ENCODE measurements at places on chromosomes 3 and 15. TPM values are rescaled to one million over a fixed set of nuclear protein-coding genes. Genes with fewer than 3 reads are reported as not detected.
A peak's percentile ranks its signal among the peaks of the same experiment; 100 is the strongest.

GRCh38 chr15:64828985-64829384, 3.5 kb upstream of the PIF1 start:
- H3K27ac ChIP-seq, result no peak overlapping the region
- H3K4me3 ChIP-seq, result no peak overlapping the region
- no peaks in the 10 kb centered on the region for H3K27me3 ChIP-seq
- H3K4me1 ChIP-seq, result peaks cover 10% of the 10 kb centered on the region
- DNase-seq, result no peak

DNA sequence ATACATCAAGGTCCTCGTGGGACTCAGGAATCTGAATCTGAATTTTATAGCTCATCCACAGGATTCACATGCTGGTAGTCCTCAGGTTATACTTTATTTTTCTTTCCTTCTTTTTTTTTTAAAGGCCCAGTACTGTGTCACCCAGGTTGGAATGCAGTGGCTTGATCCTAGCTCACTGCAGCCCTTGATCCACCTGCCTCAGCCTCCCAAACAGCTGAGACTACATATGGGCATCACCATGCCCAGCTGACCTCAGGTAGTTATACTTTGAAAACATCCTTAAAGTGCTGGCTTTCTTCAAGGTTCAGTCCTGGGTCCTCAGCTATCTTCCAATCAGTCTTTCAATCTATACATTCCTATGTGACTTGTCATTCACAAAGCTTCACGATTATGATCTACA, 38.2 kb downstream of the SNX4 start:
- DNase-seq, result no peak
- no peaks in the 10 kb centered on the region for H3K4me1 ChIP-seq
- H3K36me3 ChIP-seq, result no peaks in the 10 kb centered on the region
- no peaks in the 10 kb centered on the region for H3K27me3 ChIP-seq
- no peak overlapping the region for H3K4me3 ChIP-seq

GRCh38 chr15:58139989-58140522, 1.9 kb downstream of the AQP9 start:
- no peaks in the 10 kb centered on the region for H3K4me1 ChIP-seq
- no peaks in the 10 kb centered on the region for H3K36me3 ChIP-seq
- no peak overlapping the region for H3K4me3 ChIP-seq
- no peak overlapping the region for H3K27ac ChIP-seq
- no peaks in the 10 kb centered on the region for H3K27me3 ChIP-seq
- DNase-seq, result peak; percentile 20

DNA sequence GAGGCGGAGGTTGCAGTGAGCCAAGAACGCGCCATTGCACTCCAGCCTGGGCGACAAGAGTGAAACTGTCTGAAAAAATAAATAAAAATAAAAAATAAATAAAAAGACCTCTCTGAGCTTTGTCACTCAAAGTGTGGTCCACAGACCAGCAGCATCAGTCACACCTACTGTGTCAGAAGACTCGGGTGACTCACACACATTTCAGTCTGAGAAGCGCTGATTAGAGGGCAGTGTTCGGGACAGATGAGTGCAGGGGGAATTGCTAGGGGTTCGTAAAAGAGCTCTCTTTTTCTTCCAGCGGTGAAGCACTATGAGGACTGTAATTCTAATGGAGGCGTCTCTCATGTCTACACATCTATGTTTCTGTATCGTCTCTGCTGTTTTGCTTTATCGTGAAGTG, 5.7 kb downstream of the PODXL2 start:
- no peak for DNase-seq
- no peak overlapping the region for H3K27ac ChIP-seq
- H3K4me3 ChIP-seq, result no peak overlapping the region
- H3K27me3 ChIP-seq, result peaks cover 15% of the 10 kb centered on the region
- no peaks in the 10 kb centered on the region for H3K36me3 ChIP-seq

GRCh38 chr3:14581334-14582044, 41.3 kb upstream of the GRIP2 start:
- H3K27me3 ChIP-seq, result no peaks in the 10 kb centered on the region
- H3K36me3 ChIP-seq, result no peaks in the 10 kb centered on the region
- no peak overlapping the region for H3K27ac ChIP-seq

DNA sequence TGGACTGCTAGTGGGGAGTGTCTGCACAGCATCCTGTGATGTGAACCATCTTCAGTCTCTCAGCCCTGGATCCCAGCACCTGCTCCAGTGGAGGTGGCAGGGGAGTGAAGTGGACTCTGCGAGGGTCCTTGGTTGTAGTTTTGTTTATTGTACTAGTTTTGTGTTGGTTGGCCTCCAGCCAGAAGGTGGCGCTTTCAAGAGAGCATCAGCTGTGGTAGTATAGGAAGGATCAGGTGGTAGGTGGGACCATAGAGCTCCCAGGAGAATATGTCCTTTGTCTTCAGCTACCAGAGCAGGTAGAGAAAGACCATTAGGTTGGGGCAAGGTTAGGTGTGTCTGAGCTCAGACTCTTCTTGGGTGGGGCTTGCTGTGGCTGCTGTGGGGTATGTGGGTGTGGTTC, 20.9 kb downstream of the NEK11 start:
- no peaks in the 10 kb centered on the region for H3K27me3 ChIP-seq
- no peak for DNase-seq
- no peaks in the 10 kb centered on the region for H3K4me1 ChIP-seq
- no peak overlapping the region for H3K27ac ChIP-seq

DNA sequence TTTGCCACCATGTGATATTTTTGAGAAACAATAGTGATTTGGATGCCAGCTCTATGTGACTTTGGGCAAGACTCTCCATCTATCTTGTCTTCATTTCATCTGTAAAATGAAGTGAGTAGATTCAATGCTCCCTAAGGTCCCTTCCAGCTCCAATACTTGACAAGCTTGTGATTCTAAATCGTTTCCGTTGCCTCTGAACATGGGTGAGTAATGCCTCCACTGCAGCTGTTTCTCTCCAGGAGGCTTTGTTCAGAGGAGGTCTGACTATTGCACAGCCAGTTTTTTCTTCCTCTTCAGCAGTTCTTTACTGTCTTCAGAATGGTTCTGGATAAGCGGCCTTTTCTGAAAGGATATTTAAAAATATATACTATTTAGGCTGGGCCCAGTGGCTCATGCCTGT, 14.8 kb upstream of the TMOD3 start:
- H3K27me3 ChIP-seq, result no peaks in the 10 kb centered on the region
- H3K4me1 ChIP-seq, result no peaks in the 10 kb centered on the region
- H3K4me3 ChIP-seq, result no peak overlapping the region
- H3K27ac ChIP-seq, result no peak overlapping the region
- no peak for DNase-seq

- DNase-seq, result peak; percentile 63
- no peak overlapping the region for H3K27ac ChIP-seq
- H3K36me3 ChIP-seq, result no peaks in the 10 kb centered on the region
Observed at GRCh38 chr3:113214917-113215595, 3.7 kb downstream of the BOC start.

- H3K27me3 ChIP-seq, result no peaks in the 10 kb centered on the region
- H3K36me3 ChIP-seq, result peaks cover 2% of the 10 kb centered on the region
- no peak for DNase-seq
- no peak overlapping the region for H3K27ac ChIP-seq
- no peak overlapping the region for H3K4me3 ChIP-seq
Observed at GRCh38 chr3:128730471-128730870, 4.5 kb downstream of the RAB7A start.

DNA sequence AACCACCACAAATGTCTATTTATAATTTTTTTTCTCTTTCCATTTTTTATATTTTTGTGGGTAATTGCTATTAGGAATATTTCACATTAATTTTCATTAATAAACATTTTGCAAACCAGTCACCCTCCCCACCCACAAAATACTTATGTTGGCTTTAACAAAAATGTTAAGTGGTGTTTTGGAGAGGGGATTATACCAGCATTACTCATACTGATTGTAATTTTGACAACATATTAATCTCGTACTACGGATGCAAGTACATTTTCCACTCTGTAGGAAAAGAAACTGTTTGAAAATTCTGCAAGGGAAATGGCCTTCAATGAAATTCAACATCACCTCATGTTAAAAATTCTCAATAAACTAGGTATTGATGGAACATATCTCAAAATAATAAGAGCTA, 58.3 kb downstream of the BCHE start:
- no peak overlapping the region for H3K4me3 ChIP-seq
- H3K27me3 ChIP-seq, result no peaks in the 10 kb centered on the region
- no peak overlapping the region for H3K27ac ChIP-seq
- no peak for DNase-seq
- H3K4me1 ChIP-seq, result no peaks in the 10 kb centered on the region

DNA sequence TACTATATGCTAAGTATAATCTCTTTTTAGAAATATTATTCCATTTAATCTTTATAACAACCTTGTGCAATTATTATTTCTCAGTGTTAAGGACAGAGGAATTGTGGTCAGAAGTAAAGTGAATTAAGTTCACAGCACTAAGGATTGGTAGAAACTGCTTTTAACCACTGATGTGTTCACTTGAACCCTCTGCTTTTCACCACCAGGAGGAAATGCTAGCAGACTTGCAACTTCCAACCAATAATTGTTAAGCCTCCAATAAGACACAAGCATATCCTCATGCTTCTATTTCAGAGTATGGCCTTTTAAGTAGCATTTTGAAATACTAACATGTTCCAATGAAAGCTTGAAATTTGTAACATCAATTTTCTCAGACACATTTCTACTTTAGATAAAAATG, 527.4 kb downstream of the SI start:
- no peaks in the 10 kb centered on the region for H3K27me3 ChIP-seq
- no peak overlapping the region for H3K4me3 ChIP-seq
- no peak overlapping the region for H3K27ac ChIP-seq

DNA sequence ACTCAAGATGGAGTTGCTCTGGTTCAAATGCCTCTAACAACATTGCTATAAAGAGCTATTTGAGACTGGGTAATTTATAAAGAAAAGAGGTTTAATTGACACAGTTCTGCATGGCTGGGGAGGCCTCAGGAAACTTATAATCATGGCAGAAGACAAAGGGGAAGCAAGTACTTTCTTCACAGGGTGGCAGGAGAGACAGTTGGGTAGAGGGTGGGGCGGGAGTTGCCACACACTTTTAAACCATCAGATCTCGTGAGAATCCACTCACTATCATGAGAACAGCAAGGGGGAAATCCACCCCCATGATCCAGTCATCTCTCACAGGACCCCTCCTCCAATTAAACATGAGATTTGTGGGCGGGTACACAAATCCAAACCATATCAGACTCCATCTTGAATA, 30.7 kb downstream of the MAP2K5 start:
- no peak overlapping the region for H3K27ac ChIP-seq
- no peaks in the 10 kb centered on the region for H3K27me3 ChIP-seq
- no peaks in the 10 kb centered on the region for H3K36me3 ChIP-seq
- H3K4me1 ChIP-seq, result no peaks in the 10 kb centered on the region
- H3K4me3 ChIP-seq, result no peak overlapping the region
- no peak for DNase-seq

GRCh38 chr3:24683633-24684384, 189.2 kb upstream of the THRB start:
- no peaks in the 10 kb centered on the region for H3K36me3 ChIP-seq
- DNase-seq, result peak; percentile 56
- peaks cover 7% of the 10 kb centered on the region for H3K4me1 ChIP-seq
- H3K27me3 ChIP-seq, result no peaks in the 10 kb centered on the region
- H3K27ac ChIP-seq, result no peak overlapping the region
- H3K4me3 ChIP-seq, result no peak overlapping the region

DNA sequence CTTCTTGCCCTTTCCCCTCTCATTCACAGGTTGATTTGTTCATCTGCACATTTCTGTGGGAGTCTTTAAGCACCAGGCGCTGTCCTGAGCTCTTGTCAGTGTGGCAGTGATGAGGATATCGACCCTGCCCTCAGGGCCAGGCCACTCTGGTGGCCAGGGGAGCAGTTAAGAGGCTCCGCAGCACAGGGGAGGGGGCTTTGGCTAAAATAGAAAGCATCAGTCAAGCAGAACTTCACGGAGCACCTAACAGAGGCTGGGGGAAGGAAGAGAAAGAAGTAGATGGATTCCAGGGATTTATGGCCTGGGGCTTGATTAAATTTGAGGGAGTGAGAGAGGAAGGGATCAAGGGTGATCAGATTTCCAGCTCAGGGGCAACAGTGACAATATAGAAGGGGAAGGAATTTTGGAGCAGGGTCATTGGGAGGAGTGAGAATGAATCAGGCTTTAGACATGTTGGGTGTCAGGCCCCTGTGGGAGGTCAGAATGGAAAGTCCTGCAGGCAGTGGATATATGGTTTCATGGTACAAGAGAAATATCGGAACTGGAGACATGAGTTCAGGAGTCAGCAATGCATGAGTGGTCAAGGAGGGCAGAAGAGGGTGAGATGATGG, 73.0 kb upstream of the GLCE start:
- H3K36me3 ChIP-seq, result no peaks in the 10 kb centered on the region
- no peak overlapping the region for H3K27ac ChIP-seq
- no peaks in the 10 kb centered on the region for H3K4me1 ChIP-seq
- H3K4me3 ChIP-seq, result no peak overlapping the region
- DNase-seq, result no peak

DNA sequence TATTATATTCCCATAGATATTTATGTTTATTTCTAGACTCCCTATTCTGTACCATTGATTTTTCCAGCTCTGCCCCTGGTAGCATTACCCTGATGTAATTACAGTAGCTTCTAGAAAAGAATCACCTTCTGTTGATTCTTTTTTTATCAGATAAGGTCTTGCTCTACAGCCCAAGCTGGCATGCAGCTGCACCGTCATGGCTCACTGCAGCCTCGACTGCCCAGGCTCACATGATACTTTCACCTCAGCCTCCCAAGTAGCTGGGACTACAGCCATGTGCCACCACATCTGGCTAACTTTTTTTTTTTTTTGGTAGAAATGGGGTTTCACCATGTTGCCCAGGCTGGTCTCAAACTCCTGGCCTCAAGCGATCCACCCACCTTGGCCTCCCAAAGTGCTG, 41.8 kb downstream of the SLC24A1 start:
- no peaks in the 10 kb centered on the region for H3K4me1 ChIP-seq
- H3K27ac ChIP-seq, result no peak overlapping the region
- no peaks in the 10 kb centered on the region for H3K27me3 ChIP-seq
- no peak overlapping the region for H3K4me3 ChIP-seq
- H3K36me3 ChIP-seq, result no peaks in the 10 kb centered on the region

- DNase-seq, result no peak
- no peak overlapping the region for H3K27ac ChIP-seq
- H3K4me3 ChIP-seq, result no peak overlapping the region
Observed at GRCh38 chr15:27260523-27260922, 289.5 kb downstream of the GABRG3 start.

DNA sequence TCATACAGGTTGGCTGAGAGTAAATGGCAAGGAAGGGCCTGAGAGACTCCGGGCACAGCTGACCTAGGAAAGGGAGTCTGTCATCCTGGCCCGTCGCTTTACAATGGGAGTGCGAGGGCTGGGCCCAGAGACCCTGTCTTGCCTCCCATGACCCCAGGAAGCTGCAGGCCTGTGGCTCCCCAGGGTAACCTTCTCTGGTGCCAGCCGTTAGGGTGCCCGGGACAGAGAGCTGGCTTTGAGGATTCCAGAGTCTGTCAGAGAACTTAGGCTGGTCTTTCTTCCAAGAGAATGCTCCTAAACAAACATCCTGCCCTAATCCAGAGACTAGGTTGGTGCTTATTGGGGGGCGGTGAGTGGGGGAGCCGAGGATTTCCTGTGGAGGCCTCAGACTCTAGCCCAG, 18.5 kb downstream of the ZNF710 start:
- no peaks in the 10 kb centered on the region for H3K4me1 ChIP-seq
- no peak overlapping the region for H3K27ac ChIP-seq
- no peaks in the 10 kb centered on the region for H3K36me3 ChIP-seq
- DNase-seq, result no peak

GRCh38 chr15:31799319-31799714, 231.0 kb upstream of the CHRNA7 start:
- H3K4me1 ChIP-seq, result no peaks in the 10 kb centered on the region
- H3K4me3 ChIP-seq, result no peak overlapping the region
- DNase-seq, result no peak
- no peak overlapping the region for H3K27ac ChIP-seq
- no peaks in the 10 kb centered on the region for H3K36me3 ChIP-seq

The PLA2G4E gene
- total RNA-seq, result not detected

The CYP11A1 gene
- total RNA-seq, result 0.33 TPM

The MASP1 gene
- 328 TPM for total RNA-seq

The CPEB1 gene
- 62.3 TPM for total RNA-seq

The DNAH12 gene
- total RNA-seq, result under 0.01 TPM

The ZNF774 gene
- total RNA-seq, result 1.3 TPM

The ADGRG7 gene
- total RNA-seq, result not detected

Measured in fibroblast of lung (primary cell).